ENCODE measurements at places on chromosomes 7 and 10. TPM values are rescaled to one million over a fixed set of nuclear protein-coding genes. Genes with fewer than 3 reads are reported as not detected.

Gene BAIAP2L1
- total RNA-seq = 0.31 TPM

Gene SPDYE5
- not detected for total RNA-seq

Gene PCLO
- total RNA-seq = not detected

Gene RPEL1
- not detected for total RNA-seq

Gene EPO
- not detected for total RNA-seq

Gene ORAI2
- total RNA-seq = 33.7 TPM

Gene GIMAP6
- total RNA-seq = 26.2 TPM

Gene HOXA6
- not detected for total RNA-seq

Gene TRPV5
- not detected for total RNA-seq

Gene SLC13A1
- total RNA-seq = not detected

Gene LRGUK
- 0.94 TPM for total RNA-seq

Gene SLC39A12
- not detected for total RNA-seq

Gene SFR1
- 27.3 TPM for total RNA-seq

Gene DEPP1
- 0.21 TPM for total RNA-seq

Gene LFNG
- total RNA-seq = 101 TPM

Gene SNCG
- total RNA-seq = not detected

Gene ABCA13
- total RNA-seq = 0.21 TPM

Gene ZNF680
- 16.7 TPM for total RNA-seq

Gene RBP4
- total RNA-seq = not detected

Gene COL28A1
- total RNA-seq = 0.42 TPM

Gene SPDYE9
- total RNA-seq = not detected

Gene DENND2A
- total RNA-seq = not detected

Gene FAM131B
- total RNA-seq = 0.84 TPM

Gene VSTM2A
- total RNA-seq = not detected

Gene OSBPL3
- total RNA-seq = 9.3 TPM

Gene NAT16
- total RNA-seq = not detected

Gene OPN1SW
- not detected for total RNA-seq

Gene ZNF33B
- 18.3 TPM for total RNA-seq

Gene HOXA13
- under 0.01 TPM for total RNA-seq

Gene FZD8
- 0.94 TPM for total RNA-seq

Gene OR2A1
- not detected for total RNA-seq

Gene PDE6C
- total RNA-seq = not detected

Gene AGAP6
- total RNA-seq = 4.4 TPM

Gene JAKMIP3
- total RNA-seq = 0.21 TPM

Gene SAP25
- total RNA-seq = 1.8 TPM

Gene PGAM2
- 0.63 TPM for total RNA-seq

Gene ICA1
- 5.1 TPM for total RNA-seq

Gene SYT15B
- 0.10 TPM for total RNA-seq

Gene MYPN
- total RNA-seq = not detected

Gene SPDYE1
- under 0.01 TPM for total RNA-seq

Gene PTPN20
- 0.73 TPM for total RNA-seq

Gene KEL
- total RNA-seq = 0.10 TPM

Gene ATG9B
- total RNA-seq = 3.6 TPM

Gene MARVELD1
- total RNA-seq = 5.5 TPM

Gene HMX3
- not detected for total RNA-seq

Gene AEBP1
- total RNA-seq = 5.4 TPM

Gene NEBL
- 0.10 TPM for total RNA-seq

Gene LEP
- total RNA-seq = not detected

Gene H2AZ2
- total RNA-seq = 121 TPM

Gene HEPACAM2
- not detected for total RNA-seq
